Mesenteric fat pad (tissue), 1 donor: ENCODE measurements at places on chromosomes 3 and 15. TPM values are rescaled to one million over a fixed set of nuclear protein-coding genes. Genes with fewer than 3 reads are reported as not detected.

GRCh38 chr15:48681353-48681752 is 35.8 kb upstream of the FBN1 start:
- no peak for DNase-seq

DNA sequence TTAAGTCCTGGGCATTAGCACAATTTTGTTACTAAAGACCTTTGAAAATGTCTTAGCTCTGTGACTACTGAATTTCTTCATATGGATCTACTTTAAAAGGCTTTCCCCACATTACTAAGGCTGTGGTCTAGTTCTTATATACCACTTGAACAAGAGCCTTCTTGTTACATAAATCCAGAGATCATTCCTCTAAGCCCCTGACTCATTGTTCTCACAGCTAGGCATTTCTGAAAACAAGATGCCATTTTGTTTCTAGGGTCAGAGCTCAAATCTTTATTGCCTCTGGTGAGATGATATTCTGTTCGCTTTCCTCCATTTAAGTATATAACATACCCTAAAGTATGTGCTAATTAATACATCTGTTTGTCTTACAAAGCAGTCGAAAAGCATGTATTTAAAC is 29.8 kb upstream of the LPP start:
- no peak for DNase-seq

- DNase-seq, result no peak
Observed at GRCh38 chr15:101320501-101321052, 25.5 kb upstream of the SNRPA1 start.

DNA sequence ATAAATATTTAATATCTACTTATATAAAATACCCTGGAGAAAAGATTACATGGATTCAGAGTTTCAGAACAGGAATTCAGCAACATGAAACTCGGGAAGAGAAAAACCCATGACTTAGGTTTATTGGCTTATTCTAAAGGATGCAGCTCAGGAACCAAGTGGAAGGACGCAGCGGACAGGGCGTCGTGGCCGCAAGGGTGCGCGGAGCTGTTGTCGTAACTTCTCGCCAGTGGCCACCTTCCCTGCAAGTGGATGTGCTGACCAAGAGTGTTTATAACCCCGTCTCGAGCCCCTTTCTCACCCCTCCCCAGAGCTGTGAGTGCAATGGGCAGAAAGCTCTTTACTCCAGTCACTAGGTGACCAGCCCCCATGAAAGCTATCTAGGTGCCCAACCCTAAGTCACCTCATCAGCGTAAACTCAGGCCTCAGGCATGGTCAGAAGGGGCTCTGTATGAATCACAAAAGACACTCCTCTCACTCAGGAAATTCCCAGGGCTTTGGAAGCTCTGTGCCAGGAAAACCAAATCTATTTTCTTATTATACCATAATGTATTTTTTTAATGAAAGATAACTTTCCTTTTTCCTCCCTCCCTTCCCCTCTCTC is 77.3 kb downstream of the CHRNA7 start:
- DNase-seq, result no peak

- DNase-seq, result no peak
Observed at GRCh38 chr3:48142316-48142870, 45.8 kb downstream of the CDC25A start.

Gene EPHA3
- total RNA-seq, result 2.8 TPM

Gene HIGD2B
- total RNA-seq, result not detected

Gene STX19
- total RNA-seq, result not detected
